ENCODE measurements at places on chromosomes 11 and 22. TPM values are rescaled to one million over a fixed set of nuclear protein-coding genes. Genes with fewer than 3 reads are reported as not detected.

DNA sequence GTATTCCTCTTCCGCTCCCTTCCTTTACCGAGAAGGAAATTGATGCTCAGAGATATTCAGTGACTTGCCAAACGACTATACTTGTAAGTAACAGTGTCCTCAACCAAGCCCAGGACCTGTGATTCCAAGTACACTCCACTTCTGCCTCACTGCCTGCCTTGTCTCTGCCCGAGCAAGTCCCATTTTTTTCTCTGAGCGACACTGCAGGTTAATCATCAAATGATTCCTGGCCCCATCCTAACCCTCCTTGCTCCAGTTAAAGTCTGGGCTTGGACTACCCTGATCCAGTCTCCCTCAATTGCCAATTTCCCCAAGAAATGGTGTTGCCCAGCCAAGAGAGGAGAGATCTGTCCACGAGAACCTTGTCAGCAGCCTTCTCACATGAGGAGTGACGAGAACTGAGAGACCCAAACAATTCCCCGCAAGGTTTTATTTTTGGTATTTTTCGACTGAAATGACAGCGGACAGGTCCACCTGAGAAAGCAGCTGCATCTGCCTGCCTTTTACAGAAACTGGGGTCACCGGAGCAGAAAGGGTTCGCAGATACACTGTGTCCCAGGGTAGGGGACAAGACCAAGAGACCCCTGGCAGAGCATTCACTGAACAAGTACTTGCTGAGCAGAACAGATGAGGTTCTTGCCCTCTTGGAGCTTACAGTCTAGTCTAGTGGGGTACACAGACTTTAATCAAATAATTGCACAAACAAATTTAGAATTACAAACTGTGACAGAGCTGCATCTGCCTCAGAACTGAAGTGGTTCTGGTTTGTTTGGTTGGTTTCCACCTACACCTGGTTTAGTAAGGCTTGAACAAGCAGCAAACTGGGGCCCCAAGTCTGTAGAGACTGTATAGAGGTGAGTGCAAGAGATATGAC, 11.4 kb downstream of the POU2AF1 start:
- no peak for DNase-seq

DNA sequence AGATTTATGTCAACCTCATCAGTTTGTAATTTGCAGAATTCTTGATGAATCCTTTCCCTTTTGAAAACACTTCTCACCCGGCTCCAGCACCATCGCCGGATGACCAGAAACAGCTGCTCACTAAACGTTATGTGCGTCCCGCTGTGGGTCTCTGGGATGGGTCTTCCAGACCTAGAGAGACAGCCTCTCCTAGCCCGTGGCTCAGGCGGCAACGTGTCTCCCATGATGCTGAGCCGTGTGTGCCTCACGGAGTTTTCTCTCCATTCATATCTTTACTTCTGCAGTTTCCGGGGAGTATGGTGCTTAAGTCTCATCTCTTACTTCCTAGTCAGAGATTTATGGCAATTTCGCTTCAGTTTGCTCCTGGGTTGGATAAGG, 25.0 kb upstream of the ACR start:
- DNase-seq: no peak

DNA sequence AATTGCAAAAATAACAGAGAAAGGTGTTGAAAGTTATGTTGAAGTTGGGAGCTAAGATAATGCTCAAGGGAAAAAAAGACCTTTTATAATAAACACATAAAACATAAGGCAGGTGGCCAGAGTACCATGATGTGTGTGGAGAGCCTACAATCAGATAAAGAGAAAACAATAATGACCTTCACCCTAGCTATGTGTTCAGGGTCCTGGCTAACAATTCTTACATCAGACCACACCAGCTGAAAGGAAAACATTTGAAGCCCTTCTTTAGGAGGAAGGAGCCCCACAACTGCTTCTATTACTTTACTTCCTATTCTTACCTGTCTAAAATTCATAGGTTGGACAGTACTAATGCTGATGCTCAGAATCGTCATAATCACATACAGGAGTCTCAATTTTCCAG, 2.5 kb downstream of the TSG101 start:
- no peak for DNase-seq

The SPDYC gene
- total RNA-seq: not detected

The SMTNL1 gene
- not detected for total RNA-seq

The THYN1 gene
- total RNA-seq: 32.2 TPM

The RASL10A gene
- total RNA-seq: 1.2 TPM

Data from kidney (tissue), 22 donors.